ENCODE measurements at places on chromosomes 13 and 19. TPM values are rescaled to one million over a fixed set of nuclear protein-coding genes. Genes with fewer than 3 reads are reported as not detected.

The IGFL1 gene
- not detected for polyA plus RNA-seq

The CPB2 gene
- polyA plus RNA-seq = not detected

The ICAM4 gene
- 4.0 TPM for polyA plus RNA-seq

The CEACAM7 gene
- polyA plus RNA-seq = not detected

The RAB3A gene
- 13.6 TPM for polyA plus RNA-seq

The LRRC63 gene
- polyA plus RNA-seq = not detected

The B3GNT8 gene
- polyA plus RNA-seq = 0.30 TPM

The RGS9BP gene
- 0.03 TPM for polyA plus RNA-seq

The ZNF544 gene
- polyA plus RNA-seq = 14.4 TPM

The SOHLH2 gene
- 0.17 TPM for polyA plus RNA-seq

The ZNF525 gene
- 1.4 TPM for polyA plus RNA-seq

The ZNF99 gene
- not detected for polyA plus RNA-seq

The LILRB1 gene
- not detected for polyA plus RNA-seq

The CYP4F11 gene
- not detected for polyA plus RNA-seq

The PRKD2 gene
- 19.6 TPM for polyA plus RNA-seq

The FLT3 gene
- not detected for polyA plus RNA-seq

The INSL3 gene
- not detected for polyA plus RNA-seq

The PABPC3 gene
- polyA plus RNA-seq = 0.10 TPM

The ZNF497 gene
- polyA plus RNA-seq = 0.24 TPM

The PSG2 gene
- polyA plus RNA-seq = 0.29 TPM

The MYO1F gene
- polyA plus RNA-seq = 0.14 TPM

The ZSCAN1 gene
- not detected for polyA plus RNA-seq

The ZNF208 gene
- not detected for polyA plus RNA-seq

The NLRP7 gene
- polyA plus RNA-seq = not detected

The LYPD3 gene
- polyA plus RNA-seq = 1.1 TPM

The ZNF837 gene
- polyA plus RNA-seq = 1.2 TPM

The ATP8B3 gene
- polyA plus RNA-seq = 9.0 TPM

The DNAJC15 gene
- 22.0 TPM for polyA plus RNA-seq

The F2RL3 gene
- 0.03 TPM for polyA plus RNA-seq

The KCTD4 gene
- 0.53 TPM for polyA plus RNA-seq

The TSEN34 gene
- polyA plus RNA-seq = 69.4 TPM

The KIR2DL3 gene
- polyA plus RNA-seq = not detected

The APOC1 gene
- 1.1 TPM for polyA plus RNA-seq

The BIVM gene
- polyA plus RNA-seq = 12.2 TPM

The GSX1 gene
- not detected for polyA plus RNA-seq

The IQCN gene
- 0.67 TPM for polyA plus RNA-seq

The MEF2B gene
- 0.94 TPM for polyA plus RNA-seq

The ANGPTL8 gene
- polyA plus RNA-seq = not detected
